ENCODE measurements at places on chromosomes 2 and 18.

GRCh38 chr18:71994273-71994672, 549.9 kb downstream of the CBLN2 start:
- no peak for DNase-seq

DNA sequence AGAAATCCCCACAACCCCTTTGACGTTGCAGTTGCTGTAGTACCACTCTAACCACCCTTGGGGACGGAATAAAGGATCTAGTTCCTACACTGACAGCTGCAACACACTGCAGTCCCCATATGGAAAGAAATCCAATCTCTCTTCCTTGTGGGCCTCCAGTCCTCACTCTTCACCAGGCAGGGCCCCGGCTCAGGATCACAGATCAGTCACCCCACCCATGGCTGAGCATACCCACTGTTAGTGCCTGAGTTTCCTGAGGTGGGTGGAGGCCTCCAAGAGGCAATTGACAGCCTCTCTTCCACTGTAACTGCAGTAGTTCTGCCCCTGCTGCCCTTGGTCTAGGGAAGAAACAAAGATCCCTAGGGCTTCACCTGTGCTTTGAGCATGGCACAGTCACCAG, 670.0 kb upstream of the CDH2 start:
- DNase-seq = no peak

DNA sequence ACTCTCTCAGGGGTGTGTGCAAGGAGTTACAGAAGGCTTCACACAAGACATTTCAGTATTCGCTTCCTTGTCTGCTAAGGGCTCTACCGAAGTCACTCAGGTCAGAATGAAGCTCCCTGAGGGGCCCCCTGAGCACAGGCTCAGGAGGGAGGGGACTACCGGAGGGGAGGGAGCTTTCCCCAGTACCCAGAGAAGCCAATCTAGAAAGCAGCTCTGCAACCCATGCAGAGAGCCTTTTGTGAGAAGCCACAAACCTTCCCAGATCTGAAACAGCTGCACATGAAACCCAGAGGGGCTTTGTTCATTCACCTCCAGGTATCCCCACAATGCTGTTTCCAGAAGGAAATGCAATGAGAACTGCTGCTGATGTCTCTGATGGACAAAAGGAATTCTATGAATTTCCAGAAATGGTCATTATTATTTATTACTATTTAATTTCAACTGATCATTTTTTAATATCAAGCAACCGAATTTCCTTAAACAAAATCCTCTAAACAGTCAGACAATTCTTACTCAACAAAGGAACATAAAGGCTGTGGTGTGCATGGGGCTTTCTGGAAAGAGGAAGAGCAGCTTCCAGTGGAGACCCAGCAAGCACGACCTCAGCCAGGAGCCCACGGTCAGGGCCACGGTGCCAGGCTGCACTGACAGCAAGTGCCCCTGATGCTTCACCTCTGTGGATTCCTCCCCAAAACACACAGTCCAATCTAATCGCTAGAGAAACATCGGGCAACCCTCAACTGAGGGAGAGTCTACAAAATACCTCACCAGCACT, 42.0 kb downstream of the NDUFA10 start:
- no peak for DNase-seq

DNA sequence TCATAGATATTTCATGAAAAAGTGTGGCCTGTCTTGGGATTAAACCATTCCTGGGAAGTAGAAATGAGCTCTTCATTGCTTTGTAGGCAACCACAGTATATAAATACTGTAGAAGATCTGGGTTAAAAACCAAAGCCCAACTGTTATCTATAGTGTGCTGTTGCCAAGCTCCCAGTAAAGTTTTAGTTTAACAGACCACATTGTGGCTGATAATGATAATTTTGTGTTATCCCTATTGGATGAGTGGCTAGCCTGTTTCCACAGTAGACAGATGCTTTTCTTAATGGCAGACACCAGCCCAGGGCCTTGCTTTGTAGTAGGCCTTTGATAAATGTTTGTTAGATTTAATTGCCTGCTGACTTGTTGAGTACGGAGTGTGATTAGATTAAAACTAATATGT, 52.1 kb downstream of the FMNL2 start:
- no peak for DNase-seq

- no peak for DNase-seq
These were observed 42.4 kb upstream of the PPM1B start for GRCh38 chr2:44126106-44126797.
